ENCODE measurements at places on chromosomes 7 and 10. TPM values are rescaled to one million over a fixed set of nuclear protein-coding genes. Genes with fewer than 3 reads are reported as not detected.

GRCh38 chr10:96600337-96600736, 13.5 kb upstream of the TM9SF3 start:
- H3K27me3 ChIP-seq: no peaks in the 10 kb centered on the region
- DNase-seq: no peak
- no peaks in the 10 kb centered on the region for H3K4me1 ChIP-seq
- H3K4me3 ChIP-seq: no peak overlapping the region

- no peak overlapping the region for H3K27ac ChIP-seq
- H3K36me3 ChIP-seq: peaks cover 3% of the 10 kb centered on the region
- DNase-seq: no peak
- H3K4me3 ChIP-seq: peak overlapping the region; percentile 21
- peaks cover 21% of the 10 kb centered on the region for H3K4me1 ChIP-seq
These were observed 158.4 kb downstream of the ZMYND11 start for GRCh38 chr10:293636-294035.

DNA sequence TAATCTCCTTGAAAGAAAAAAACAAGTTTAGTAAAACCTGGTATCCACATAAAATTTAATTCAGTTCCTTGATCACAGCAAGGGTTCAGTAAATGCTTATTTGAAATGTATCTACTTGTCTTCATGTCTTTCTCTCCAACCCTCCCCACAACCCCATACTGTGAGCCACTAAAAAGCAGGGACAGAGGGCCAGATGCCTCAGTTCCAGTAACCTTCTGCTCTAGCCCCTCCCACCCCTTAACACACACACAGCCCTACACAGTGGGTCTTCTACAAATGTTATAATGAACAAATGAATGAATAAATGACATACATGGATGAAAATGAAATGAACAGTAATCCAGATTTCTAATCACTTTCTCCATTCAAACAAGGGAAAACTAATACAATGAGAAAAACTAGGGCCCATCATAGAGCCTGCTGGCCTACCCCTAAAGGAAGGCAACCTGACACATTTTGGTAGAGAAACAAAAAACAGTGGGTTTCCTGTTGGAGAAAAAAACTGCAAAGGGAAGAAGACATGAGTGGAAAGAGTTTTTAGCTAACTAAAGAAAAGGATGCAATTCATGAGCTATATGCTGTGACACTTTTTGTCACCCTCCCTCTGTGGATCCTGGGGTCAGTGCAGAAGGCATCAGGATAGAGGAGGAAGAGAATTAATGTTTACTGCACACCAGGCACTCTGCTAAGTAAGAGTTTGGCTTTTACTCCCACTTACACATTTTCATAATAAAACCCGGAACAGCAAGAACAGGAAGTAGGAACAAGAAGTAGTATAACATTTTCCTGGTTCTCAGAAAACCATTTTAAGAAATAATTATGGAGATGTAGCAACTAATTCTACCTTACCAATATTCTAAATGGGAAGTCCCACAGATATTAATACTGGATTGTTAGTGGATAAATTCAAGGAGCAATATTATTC, 38.1 kb downstream of the ELMO1 start:
- no peak for DNase-seq
- H3K27me3 ChIP-seq: no peaks in the 10 kb centered on the region

GRCh38 chr10:62806251-62806650, 1.7 kb downstream of the ADO start:
- peaks cover 3% of the 10 kb centered on the region for H3K36me3 ChIP-seq
- peak overlapping the region; percentile 93 for H3K27ac ChIP-seq
- peaks cover 34% of the 10 kb centered on the region for H3K4me1 ChIP-seq
- H3K27me3 ChIP-seq: peaks cover 3% of the 10 kb centered on the region
- H3K4me3 ChIP-seq: peak overlapping the region; percentile 95
- no peak for DNase-seq

The NDUFB2 gene
- polyA plus RNA-seq: 942 TPM

GRCh38 chr7:3427957-3428356, 126.9 kb downstream of the SDK1 start:
- no peak for DNase-seq
- H3K4me1 ChIP-seq: no peaks in the 10 kb centered on the region

- peaks cover 1% of the 10 kb centered on the region for H3K27me3 ChIP-seq
- H3K4me3 ChIP-seq: no peak overlapping the region
- H3K27ac ChIP-seq: no peak overlapping the region
- DNase-seq: no peak
- H3K4me1 ChIP-seq: peaks cover 7% of the 10 kb centered on the region
- no peaks in the 10 kb centered on the region for H3K36me3 ChIP-seq
These were observed 80.9 kb upstream of the DYNC1I1 start for GRCh38 chr7:95691464-95691863.
